Osteocyte (in vitro differentiated cells): ENCODE measurements at places on chromosomes 6 and 20. TPM values are rescaled to one million over a fixed set of nuclear protein-coding genes. Genes with fewer than 3 reads are reported as not detected.

GRCh38 chr20:57786304-57786932, 76.6 kb upstream of the PMEPA1 start:
- H3K36me3 ChIP-seq = no peaks in the 10 kb centered on the region
- H3K27ac ChIP-seq = no peak overlapping the region
- no peaks in the 10 kb centered on the region for H3K4me1 ChIP-seq
- no peak for DNase-seq
- H3K4me3 ChIP-seq = no peak overlapping the region

- no peak overlapping the region for H3K4me3 ChIP-seq
- DNase-seq = no peak
- peak overlapping the region; percentile 82 for H3K27ac ChIP-seq
- no peaks in the 10 kb centered on the region for H3K27me3 ChIP-seq
- H3K4me1 ChIP-seq = peaks cover 31% of the 10 kb centered on the region
Measured at GRCh38 chr6:140183881-140184280, 809.4 kb upstream of the CITED2 start.

DNA sequence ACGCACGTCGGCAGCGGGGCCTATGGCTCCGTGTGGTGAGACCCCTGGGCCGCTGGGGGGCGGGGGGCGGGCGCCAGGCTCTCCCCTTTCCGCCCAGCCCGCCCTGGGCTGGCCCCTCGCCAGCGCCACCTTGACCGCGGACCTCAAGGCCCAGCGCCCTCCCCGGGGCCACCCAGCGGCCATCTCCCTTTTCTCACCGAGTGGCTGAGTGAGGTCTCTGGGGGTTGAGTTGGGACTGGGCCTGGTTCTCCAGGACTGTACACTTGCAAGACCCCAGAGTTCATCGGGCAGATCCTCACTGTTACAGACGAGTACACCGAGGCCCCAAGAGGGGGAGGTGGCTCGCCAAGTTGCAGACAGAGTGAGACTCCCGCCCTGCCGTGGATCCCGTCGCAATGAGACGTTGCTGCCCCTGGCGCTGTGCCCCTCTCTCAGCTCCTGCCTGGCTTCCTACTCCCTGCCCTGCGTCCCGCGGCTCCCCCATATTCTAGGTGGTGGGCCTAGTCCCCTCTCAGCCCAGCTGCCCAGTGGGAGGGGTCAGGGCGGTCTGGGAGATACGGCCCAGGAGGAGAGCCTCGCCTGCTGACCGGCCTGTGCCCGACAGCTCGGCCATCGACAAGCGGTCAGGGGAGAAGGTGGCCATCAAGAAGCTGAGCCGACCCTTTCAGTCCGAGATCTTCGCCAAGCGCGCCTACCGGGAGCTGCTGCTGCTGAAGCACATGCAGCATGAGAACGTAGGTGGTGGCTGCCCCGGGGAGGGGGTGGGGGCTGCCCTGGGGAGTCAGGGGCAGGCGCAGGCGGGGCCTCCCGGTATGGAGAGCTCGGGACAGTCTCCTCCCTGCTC, 576 bp downstream of the MAPK13 start:
- no peaks in the 10 kb centered on the region for H3K36me3 ChIP-seq
- H3K27ac ChIP-seq = no peak overlapping the region
- no peaks in the 10 kb centered on the region for H3K27me3 ChIP-seq
- H3K4me1 ChIP-seq = peaks cover 22% of the 10 kb centered on the region
- no peak overlapping the region for H3K4me3 ChIP-seq

- no peak overlapping the region for H3K27ac ChIP-seq
- H3K36me3 ChIP-seq = no peaks in the 10 kb centered on the region
- H3K4me1 ChIP-seq = no peaks in the 10 kb centered on the region
- no peaks in the 10 kb centered on the region for H3K27me3 ChIP-seq
- H3K4me3 ChIP-seq = no peak overlapping the region
Measured at GRCh38 chr6:61809004-61809595, 476.9 kb downstream of the KHDRBS2 start.

- no peaks in the 10 kb centered on the region for H3K27me3 ChIP-seq
- H3K27ac ChIP-seq = no peak overlapping the region
- peaks cover 9% of the 10 kb centered on the region for H3K4me1 ChIP-seq
- DNase-seq = no peak
- H3K36me3 ChIP-seq = no peaks in the 10 kb centered on the region
Measured at GRCh38 chr20:10954137-10954840, 280.5 kb upstream of the JAG1 start.

DNA sequence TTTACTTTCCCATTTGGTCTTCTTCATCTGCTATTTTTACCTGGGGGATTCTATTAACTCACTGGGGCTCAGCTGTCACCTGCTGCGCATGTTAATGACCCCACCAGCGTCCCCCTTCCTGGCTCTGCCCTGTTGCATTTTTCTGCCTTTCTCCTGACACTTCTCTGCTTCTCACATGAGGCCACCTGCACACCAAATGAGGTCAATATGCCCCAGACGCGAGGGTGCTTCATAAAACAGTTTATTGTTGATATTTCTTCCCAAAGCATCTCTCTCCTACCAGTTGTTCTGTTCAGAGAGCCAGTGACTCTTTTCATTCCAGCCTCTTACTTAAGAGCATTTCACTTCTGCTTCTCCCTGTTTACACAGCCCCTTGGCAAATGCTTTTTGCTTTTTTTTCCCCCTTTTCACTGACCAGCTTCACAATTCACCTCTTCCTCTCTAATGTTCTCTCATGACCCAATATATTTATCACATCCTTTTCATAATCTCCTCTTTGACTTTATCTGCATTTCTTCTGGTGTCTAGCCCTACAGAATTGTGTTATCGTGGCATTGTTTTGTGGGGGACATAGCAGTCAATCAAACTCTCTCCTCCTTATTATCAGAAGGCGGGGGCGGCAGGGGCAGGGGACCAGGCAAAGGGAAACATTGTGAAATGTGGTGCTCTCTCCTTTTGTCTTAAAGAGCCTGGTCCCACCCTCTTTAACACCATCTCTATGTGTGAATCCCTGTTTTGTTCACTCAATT, 545.8 kb upstream of the CITED2 start:
- no peak for DNase-seq
- peak overlapping the region; percentile 66 for H3K27ac ChIP-seq
- H3K4me3 ChIP-seq = no peak overlapping the region
- peaks cover 22% of the 10 kb centered on the region for H3K4me1 ChIP-seq

GRCh38 chr20:19735446-19735845, 22.6 kb upstream of the RIN2 start:
- H3K4me1 ChIP-seq = peaks cover 37% of the 10 kb centered on the region
- no peaks in the 10 kb centered on the region for H3K27me3 ChIP-seq
- H3K36me3 ChIP-seq = no peaks in the 10 kb centered on the region
- no peak for DNase-seq

GRCh38 chr6:14981960-14982359, 263.9 kb upstream of the JARID2 start:
- H3K27me3 ChIP-seq = peaks cover 35% of the 10 kb centered on the region
- no peak overlapping the region for H3K27ac ChIP-seq
- H3K4me1 ChIP-seq = no peaks in the 10 kb centered on the region
- no peak overlapping the region for H3K4me3 ChIP-seq

DNA sequence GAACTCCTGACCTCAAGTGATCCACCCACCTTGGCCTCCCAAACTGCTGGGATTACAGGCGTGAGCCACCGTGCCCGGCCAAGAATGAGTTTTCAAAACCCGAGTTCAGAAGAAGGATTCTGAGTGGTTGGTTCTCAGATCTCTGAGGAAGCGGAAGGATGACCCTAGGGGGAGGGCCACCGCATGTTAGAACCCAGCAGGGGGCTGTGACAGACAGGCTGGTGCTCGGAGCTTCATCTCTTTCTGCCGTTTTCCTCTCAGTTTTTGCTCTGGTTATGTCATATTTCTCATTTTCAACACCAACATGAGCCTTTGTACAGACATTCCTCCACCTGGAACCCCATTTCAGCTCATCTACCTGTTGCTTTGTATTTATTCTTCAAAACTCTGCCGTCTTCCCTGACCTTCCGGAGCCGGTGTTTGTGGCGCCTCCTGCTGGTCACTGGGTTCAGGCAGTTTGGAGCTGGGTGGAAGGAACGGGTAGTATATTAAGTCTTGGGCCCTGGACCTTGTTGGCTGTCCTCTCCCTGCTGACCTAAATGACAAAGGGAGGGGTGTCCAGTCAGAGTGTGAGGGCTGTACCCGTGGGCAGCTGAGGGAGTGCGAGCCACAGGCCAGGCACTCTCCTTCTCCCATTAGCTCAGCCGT, at the start of gene DEFB123:
Gene DEFB123, plus strand, starts transcription at position 621 of the 648 bp plus-strand sequence. CDS start 67 bp downstream, outside the sequence.
- H3K4me3 ChIP-seq = no peak within 1 kb of the TSS
- H3K4me1 ChIP-seq = no peaks in the 10 kb centered on the region
- peaks cover 3% of the 10 kb centered on the region for H3K27me3 ChIP-seq
- no peaks in the 10 kb centered on the region for H3K36me3 ChIP-seq
- no peak within 1 kb of the TSS for H3K27ac ChIP-seq

DNA sequence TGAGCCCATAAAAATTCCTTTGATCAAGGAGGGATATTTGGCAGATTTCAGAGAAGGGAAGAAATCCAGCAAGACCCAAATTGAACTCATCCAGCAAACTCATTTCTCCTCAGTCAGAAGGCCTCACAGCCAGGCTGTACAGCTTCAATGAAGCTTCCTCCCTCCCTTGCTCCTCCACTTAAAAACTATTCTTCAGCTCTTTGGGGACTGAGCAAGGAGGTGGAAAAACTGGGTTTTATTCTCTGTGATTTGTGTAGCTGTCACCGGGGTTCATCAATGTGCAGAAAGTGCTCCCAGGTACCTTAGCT, 158.7 kb upstream of the ZNF184 start:
- H3K27me3 ChIP-seq = peaks cover 26% of the 10 kb centered on the region
- H3K36me3 ChIP-seq = no peaks in the 10 kb centered on the region
- H3K27ac ChIP-seq = no peak overlapping the region
- DNase-seq = no peak

GRCh38 chr6:112030961-112031660, 22.8 kb upstream of the CCN6 start:
- H3K4me3 ChIP-seq = no peak overlapping the region
- no peak for DNase-seq
- no peaks in the 10 kb centered on the region for H3K36me3 ChIP-seq

DNA sequence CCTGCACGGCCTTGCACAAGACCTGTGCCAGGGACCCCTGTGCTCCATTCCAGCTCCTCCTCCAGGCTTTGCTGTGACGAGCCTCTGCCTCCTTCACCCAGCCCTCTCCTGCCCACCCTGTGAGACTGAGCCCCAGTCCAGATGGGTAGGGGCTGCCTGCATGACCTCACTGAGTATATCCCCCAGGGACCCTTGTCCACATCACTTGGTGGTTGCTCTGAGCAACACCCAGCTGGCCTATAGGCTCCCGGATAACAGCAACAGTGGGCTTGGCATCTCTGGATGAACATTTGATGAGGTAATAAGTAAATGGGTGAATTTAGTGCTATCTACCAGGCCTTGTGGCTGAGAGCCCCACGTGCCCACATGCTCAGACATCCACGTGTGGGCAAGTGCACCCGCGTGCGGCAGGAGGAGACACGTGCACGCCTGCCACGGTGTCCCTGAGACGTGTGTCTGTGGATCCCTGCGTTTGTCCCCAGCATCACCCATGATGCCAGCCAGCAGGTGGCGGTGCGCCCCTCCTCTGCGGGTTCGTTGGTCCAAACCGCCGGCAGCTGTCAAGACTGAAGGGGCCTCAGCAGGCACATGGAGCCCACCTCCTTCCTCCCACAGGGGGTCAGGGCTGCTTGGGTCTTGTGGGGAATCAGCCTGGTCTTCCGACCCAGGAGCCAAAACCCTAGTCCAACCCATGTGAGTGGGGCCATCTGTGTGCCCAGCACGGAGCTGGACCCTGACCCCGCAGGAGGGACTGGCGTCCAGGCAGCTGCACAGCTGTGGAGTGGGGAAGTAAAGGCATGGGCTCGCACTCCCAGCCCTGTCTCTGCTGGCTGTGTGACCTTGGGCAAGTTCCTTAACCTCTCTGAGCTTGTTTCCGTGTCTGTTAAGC, 45.9 kb downstream of the FGD2 start:
- H3K4me3 ChIP-seq = peak overlapping the region; percentile 23
- H3K27ac ChIP-seq = peak overlapping the region; percentile 36
- H3K27me3 ChIP-seq = no peaks in the 10 kb centered on the region
- DNase-seq = peak; percentile 95
- peaks cover 18% of the 10 kb centered on the region for H3K4me1 ChIP-seq

The RRP36 gene
- 58.1 and 66.2 TPM in 2 replicates for total RNA-seq

The SNX9 gene
- 65.0 and 65.2 TPM in 2 replicates for total RNA-seq

The DDX43 gene
- total RNA-seq = not detected in 2 replicates

The PDE7B gene
- 3.4 and 3.9 TPM in 2 replicates for total RNA-seq
